ENCODE measurements at places on chromosomes 16 and 17. TPM values are rescaled to one million over a fixed set of nuclear protein-coding genes. Genes with fewer than 3 reads are reported as not detected.

Gene AKAP10
- 21.7 TPM for total RNA-seq

Gene SPNS3
- total RNA-seq, result under 0.01 TPM

Gene CDH8
- not detected for total RNA-seq

Gene PRSS36
- 0.09 TPM for total RNA-seq

Gene LAT
- total RNA-seq, result 1.8 TPM

Gene TMC7
- total RNA-seq, result 0.28 TPM

Gene KIF2B
- total RNA-seq, result not detected

Gene HID1
- 0.28 TPM for total RNA-seq

Gene ABAT
- 4.6 TPM for total RNA-seq

Gene ZG16
- not detected for total RNA-seq

Gene TRAF4
- total RNA-seq, result 24.2 TPM

Gene ABCC12
- not detected for total RNA-seq

Gene PDE6G
- 0.65 TPM for total RNA-seq

Gene ZNF469
- total RNA-seq, result 4.6 TPM

Gene SECTM1
- 15.6 TPM for total RNA-seq

Gene ELMO3
- 0.28 TPM for total RNA-seq

Gene FBXW10
- total RNA-seq, result 0.09 TPM

Gene SLC43A2
- total RNA-seq, result 6.5 TPM

Gene PMM2
- total RNA-seq, result 24.9 TPM

Gene MYH2
- total RNA-seq, result under 0.01 TPM

Gene RPH3AL
- 1.00 TPM for total RNA-seq

Gene SLC16A3
- 326 TPM for total RNA-seq

Gene TLCD2
- 4.4 TPM for total RNA-seq

Gene CCDC200
- total RNA-seq, result not detected

Gene CD300LB
- total RNA-seq, result not detected

Gene ZG16B
- total RNA-seq, result 1.3 TPM

Gene OSGIN1
- total RNA-seq, result 2.5 TPM

Gene LPCAT2
- total RNA-seq, result 12.7 TPM

Gene HELZ
- 44.7 TPM for total RNA-seq

Gene GAST
- not detected for total RNA-seq

Gene KRT40
- total RNA-seq, result not detected

Gene CCR7
- total RNA-seq, result 0.09 TPM

Gene SP2
- 0.28 TPM for total RNA-seq

Gene PABPN1L
- total RNA-seq, result not detected

Gene CCL7
- 1.0 TPM for total RNA-seq

Gene ITGAL
- total RNA-seq, result not detected

Gene MMP2
- total RNA-seq, result 1,311 TPM

Gene HBA1
- total RNA-seq, result not detected

Gene ABCA10
- 2.2 TPM for total RNA-seq

Gene GSDMA
- total RNA-seq, result not detected

Gene CD300C
- not detected for total RNA-seq

Gene SLC52A1
- total RNA-seq, result 0.14 TPM

Gene KRTAP3-1
- total RNA-seq, result not detected

Gene CHP2
- not detected for total RNA-seq

Gene NPB
- total RNA-seq, result 0.28 TPM

Gene DUS2
- 10.8 TPM for total RNA-seq

Gene NIP7
- total RNA-seq, result 16.4 TPM

Gene TP53TG3D
- not detected for total RNA-seq

Gene SLFN12
- 19.6 TPM for total RNA-seq

All from smooth muscle cell of bladder (primary cell).